ENCODE measurements at places on chromosomes 16 and 17.

DNA sequence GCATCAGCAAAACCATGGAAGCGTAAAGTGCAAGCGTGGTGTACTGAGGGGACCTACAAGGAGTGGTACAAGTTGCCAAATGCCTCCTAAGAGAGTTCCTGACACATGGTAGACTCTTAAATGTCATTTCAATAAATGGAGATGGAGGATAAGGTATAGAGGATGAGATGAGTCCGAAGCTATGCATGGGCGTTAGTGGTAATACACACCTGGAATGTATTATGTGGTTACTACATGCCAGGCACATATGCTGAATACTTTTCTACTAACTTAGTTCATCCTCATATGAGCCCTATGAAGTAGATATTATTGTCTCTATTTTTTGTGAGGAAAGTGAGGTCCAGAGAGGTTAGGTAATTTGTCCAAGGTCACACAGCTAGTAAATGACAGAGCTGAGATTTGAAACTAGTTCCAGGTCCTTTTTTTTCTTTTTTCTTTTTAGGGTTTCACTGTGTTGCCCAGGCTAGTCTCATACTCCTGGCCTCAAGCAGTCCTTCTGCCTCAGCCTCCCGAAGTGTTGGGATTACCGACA lies 15.5 kb downstream of the YPEL2 start:
- DNase-seq = no peak

DNA sequence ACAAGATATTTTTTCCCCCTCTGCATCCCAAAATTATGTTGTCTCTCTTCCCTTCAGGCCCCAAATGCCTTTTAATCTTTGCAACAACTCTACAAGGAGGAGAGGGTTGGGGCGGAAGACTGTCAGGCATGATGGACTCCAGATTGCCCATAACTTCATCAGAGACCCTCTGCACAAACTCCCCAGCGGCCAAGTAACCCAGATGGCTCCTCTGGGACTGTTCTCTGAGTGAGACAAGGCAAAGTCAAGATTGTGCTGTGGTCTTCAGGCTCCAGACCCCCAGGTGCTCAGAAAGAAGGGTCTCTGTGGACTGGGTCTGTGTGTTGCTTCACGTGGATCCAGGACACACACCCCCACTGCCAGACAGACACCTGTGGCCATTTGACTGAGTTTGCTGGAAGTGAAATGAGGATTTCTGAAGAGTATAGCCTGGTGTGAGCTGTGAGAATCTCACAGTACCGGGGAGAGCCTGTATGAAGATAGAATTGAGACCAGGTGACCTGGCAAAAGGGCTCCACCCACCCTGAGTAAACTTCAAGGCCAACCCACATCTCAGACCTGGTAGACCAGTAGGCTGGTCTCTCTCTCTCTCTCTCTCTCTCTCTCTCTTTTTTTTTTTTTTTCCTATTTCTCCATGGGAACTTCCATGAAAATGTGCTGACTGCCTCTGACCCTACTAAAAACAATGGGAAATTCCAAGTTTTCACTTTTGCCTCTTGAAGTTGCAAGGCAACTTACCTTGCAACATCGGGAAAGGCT lies 354.1 kb downstream of the SOX9 start:
- DNase-seq = no peak

GRCh38 chr17:72380120-72380519 lies 259.3 kb downstream of the SOX9 start:
- DNase-seq = no peak

GRCh38 chr16:55955845-55956244 lies 80.7 kb upstream of the CES5A start:
- DNase-seq = no peak

DNA sequence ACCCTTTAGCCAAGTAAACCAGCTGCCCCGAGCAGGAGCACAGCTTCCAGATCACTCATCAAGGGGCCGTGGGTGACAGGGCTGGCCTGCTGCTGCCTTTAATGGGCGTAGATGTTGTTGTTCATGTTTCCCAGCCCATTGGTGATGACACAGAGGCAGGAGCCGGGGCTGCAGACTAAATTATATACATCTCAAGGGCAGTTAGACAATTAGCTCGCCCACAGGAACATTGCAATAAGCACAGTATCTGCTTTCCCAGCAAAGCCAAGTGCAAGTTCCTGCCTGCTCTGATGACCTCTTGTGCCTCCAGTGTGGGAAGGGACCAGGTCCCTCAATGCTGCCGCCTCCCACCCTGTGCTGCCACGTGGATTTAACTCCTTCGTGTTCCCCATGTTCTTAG lies 485.8 kb downstream of the MAF start:
- DNase-seq = no peak

- no peak for DNase-seq
Measured at GRCh38 chr17:56284482-56284881, 131.2 kb downstream of the ANKFN1 start.

- no peak for DNase-seq
Measured at GRCh38 chr16:10031473-10031872, 150.8 kb downstream of the GRIN2A start.

DNA sequence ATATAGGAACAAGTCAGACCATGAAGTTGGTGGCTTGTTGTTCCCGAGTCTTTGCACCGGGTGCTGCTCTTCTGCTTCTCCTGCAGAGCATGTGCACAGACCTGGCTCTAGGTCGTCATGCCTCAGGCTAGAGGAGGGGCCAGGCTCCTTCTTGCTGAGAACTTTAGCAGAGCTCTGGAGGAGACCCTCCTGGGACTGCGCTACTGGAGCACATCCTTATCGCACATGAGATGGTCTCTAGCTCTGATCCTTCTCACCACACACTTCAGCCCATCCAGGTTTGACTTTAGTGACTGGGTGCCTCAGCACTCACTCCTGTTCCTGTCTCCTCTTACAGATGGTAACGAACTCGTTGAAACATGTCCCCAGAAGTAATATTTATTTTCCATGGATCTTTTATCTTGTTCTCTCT lies 14.9 kb downstream of the FOXK2 start:
- no peak for DNase-seq

DNA sequence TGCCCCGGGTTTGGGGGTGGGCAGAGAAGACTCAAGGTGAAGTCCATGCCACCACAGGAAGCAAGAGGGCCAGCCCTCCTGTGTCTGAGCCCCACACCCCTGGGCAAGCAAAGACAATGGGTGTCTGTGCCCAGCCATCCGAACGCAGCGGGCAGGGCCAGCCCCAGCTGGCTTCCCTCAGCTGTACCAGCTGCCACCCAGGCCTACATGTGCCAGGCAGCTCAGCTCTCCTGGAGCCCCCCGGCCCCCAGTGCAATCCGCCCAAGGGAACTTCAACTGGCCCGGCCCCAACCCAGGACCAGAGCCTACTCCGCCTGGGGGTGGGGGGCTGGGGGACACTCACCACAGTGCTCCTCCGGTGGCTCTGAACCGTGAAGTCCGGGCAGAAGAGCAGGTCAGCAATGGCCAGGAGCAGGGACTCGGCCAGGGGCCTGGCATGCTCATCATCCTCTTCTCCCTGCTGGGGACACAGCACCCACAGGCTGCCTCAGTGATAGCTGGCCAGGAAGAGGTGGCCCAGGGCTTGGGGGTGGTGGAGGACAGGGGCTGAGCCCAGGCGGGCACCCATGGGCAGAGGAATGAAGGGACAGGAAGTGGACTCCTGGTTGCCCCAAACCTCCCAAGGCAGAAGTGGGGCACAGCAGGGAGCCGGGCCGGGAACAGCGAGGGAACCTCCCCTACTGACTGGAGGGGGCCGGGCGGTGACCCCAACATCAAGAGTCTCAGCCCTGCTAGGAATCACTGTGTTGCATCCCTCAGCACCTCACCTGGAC lies 9.8 kb downstream of the HID1 start:
- DNase-seq = no peak

DNA sequence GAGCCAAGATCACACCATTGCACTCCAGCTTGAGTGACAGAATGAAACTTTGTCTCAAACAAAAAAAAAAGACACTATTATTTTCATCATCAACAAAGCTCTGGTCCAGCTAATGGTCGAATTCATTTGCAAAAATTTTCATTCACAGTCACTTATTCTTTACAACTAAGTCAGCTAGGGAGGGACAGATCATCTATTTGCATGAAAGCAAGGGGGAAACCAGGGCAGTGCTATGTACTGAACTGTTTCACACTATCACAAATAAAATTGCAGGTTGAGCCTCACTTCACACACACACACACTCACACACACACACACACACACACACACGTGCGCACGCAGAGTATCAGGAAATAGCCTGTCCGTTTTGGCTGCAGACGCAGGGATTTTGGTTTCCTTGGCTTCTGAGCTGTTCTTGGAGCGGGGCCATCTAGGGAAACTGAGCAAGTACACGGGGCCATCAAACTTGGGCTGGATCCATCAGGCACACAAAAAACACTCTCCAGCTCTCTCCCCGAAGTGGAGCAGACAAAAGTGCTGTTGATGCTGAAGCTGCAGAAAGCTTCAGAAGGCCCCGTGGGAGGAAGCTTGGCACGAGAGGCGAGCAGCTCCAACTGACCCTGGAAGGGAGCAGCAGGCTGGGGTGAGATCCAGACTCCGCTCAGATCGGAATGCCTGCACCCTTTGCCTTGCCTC lies 44.3 kb upstream of the HELZ start:
- DNase-seq = no peak

DNA sequence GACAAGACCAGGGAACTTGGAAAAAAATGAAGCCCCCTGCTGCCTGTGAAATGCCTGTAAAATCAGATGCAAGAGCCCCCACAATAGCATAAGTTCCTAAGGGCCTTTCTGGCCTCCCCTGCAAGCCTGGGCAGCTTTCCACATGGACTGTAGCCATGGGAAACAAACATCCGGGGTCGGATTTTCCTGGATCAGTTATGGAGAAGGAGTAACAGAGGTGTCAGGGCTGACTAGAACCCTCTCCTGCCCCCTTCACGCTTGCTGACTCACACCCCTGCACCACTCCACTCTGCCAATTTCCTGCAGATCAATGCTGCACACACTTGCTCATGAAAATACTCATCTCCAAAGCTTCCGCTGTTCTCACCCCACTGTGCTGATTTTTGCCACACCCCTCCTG lies 258.6 kb downstream of the CBLN1 start:
- DNase-seq = no peak

DNA sequence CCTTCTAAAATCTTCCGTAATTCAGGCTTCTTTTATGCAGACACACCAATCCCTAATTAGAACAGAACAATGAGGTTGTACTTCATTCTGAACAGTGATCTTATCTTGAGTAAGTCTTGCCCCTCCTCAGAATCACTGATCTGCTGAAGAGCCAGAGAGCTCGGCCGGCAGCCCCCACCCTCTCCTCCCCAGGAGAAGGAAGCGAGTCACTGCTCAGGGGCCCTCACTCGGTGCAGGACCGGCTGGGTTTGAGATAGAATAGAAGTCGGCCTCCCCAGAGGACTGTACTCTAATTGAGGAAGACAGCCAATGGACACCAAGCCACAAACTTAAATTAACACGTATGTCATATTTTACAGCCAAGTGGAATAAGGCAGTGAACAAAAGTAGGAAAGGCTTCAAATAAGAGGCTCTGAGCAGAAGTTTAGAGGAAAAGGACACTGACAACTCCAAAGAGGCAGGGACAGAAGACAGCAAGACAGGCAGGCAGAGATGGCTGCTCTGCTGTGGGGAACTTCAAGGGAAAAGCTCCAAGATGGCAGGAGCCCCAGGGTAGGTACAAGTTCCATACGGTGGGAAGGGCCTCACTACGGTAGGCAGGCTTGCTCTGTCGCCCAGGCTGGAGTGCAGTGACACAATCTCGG lies 18.6 kb downstream of the CREBBP start:
- no peak for DNase-seq

Measured in CD4-positive, alpha-beta T cell treated with Interleukin-17A for 1 hour (primary cell).